LoVo (cell line): ENCODE measurements at places on chromosomes 6 and 20.

- no peak for DNase-seq
These were observed 112.4 kb downstream of the ARMC2 start for GRCh38 chr6:108960601-108961000.

- no peak for DNase-seq
These were observed 28.5 kb upstream of the GFOD1 start for GRCh38 chr6:13515912-13516311.

- no peak for DNase-seq
These were observed 135.4 kb downstream of the CDC5L start for GRCh38 chr6:44522871-44523270.

GRCh38 chr6:43671801-43672690 lies 15.5 kb downstream of the MRPS18A start:
- no peak for DNase-seq

GRCh38 chr6:125678601-125679000 lies 70.8 kb upstream of the HEY2 start:
- DNase-seq, result no peak

- no peak for DNase-seq
These were observed 515.5 kb downstream of the HACE1 start for GRCh38 chr6:104344223-104344622.

GRCh38 chr20:62776692-62777527 lies 19.4 kb upstream of the MRGBP start:
- peak; percentile 45 for DNase-seq

GRCh38 chr20:24995741-24996448 lies 3.3 kb upstream of the APMAP start:
- DNase-seq, result no peak

DNA sequence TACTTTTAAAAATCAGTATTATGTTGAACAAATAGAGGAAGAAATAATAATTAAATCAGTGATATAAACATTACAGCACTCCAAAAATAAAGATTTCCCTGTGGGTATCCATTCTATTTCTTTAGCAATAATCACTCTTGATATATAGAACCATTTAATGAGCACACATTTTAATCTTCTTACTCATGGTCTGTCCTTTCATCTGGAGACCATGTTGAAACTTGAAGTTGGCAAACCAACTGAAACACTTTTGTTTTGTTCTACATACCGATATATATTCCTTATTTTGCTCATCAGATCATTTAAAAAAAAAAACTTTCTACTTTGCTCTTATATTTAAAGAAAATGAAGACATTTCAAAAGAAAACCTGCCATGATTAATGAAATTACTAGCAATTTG lies 13.4 kb downstream of the C6orf58 start:
- DNase-seq, result no peak

GRCh38 chr6:166194914-166195859 lies 27.5 kb upstream of the TBXT start:
- no peak for DNase-seq

DNA sequence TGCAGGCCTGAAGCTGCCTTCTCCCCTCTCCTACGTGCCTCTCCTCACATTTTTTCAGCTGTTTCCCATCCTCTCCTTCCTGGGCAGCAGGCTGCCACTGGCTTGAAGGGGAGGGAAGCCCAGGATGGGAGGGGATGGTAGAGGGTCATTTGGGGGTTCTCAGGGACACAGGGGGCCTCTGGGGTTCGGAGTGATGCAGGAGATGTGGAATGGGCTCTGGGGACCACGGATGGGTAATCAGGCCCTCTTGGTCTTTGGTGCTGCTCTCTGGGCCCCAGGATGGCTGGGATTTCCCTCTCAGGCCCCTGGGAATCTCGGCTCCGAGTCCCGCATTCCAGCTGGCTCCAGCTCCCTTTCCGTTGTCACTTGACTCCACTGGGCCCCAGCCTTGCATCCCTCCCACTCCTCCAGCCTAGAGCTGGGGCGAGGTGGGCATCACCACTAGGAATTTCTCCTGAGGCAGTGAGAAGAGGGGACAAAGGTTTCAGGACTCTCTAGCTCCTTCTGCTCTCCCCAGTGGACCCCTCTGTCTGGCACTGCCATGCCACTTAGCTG lies 2.0 kb upstream of the DDR1 start:
- DNase-seq, result no peak

GRCh38 chr20:39429726-39430125 lies 467.6 kb downstream of the DHX35 start:
- no peak for DNase-seq

DNA sequence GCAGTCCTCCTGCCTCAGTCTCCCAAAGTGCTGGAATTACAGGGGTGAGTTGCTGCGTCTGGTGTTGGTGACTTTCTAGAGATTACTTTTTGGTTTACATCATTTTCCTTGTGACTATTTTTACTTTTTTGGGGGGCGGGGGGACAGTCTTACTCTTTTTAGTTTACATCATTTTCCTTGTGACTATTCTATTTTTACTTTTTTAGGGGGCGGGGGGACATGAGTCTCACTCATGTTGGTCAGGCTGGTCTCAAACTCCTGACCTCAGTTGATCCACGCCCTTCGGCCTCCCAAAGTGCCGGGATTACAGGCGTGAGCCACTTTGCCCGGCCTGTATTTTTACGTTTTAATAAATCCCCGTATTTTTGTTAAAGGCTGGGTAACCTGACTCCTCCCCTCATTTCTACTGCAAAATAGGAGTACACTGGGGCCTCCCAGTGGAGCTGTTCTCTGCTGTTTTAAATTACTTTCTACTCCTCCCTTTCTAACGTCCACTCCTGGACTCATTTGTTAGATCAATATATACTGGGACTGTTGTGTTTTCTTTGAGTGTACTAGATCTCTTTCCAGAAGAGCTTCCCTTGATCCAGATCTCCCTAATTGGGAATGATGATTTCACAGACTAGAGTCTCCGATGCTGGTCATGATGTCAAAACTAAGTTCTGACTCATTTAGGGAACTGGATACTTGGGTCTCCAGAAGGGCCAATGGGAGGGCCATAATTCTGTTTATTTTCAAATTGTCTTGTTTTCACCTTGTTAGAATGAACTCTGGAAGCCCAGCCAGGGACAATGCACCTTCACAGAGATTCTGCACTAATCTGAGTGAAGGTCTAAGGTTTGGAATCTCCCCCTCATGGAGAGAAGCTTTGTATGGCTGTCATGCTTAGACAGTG lies 9.2 kb downstream of the HSPA1B start:
- DNase-seq, result no peak

GRCh38 chr6:156982168-156982567 lies 205.0 kb downstream of the ARID1B start:
- no peak for DNase-seq

GRCh38 chr6:90413396-90413795 lies 116.8 kb upstream of the BACH2 start:
- DNase-seq, result no peak

- DNase-seq, result no peak
These were observed 25.2 kb upstream of the FERMT1 start for GRCh38 chr20:6148073-6148472.

- DNase-seq, result no peak
These were observed 40.4 kb upstream of the POPDC3 start for GRCh38 chr6:105220186-105220585.

- no peak for DNase-seq
These were observed 268.9 kb downstream of the PREX1 start for GRCh38 chr20:48558906-48559305.

DNA sequence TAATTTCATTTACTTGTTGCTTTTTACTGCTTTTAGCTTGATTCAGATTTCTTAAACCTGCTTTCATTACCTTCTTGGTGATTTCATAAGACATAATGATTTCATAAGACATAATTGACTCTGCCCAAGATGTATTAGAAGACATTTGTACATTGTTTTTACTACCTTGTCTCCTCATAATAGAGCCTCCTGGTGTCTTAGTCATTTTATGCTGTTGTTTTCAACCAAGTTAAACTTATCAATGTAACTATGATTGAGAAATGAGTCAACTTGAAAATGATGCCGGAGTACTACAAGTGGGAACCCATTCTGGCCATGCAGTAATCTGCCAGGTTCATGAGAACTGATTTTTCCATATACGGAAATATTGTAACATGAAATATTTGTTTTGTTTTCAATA lies 573.6 kb downstream of the MMUT start:
- DNase-seq, result no peak

- DNase-seq, result no peak
These were observed 33.1 kb downstream of the CDS2 start for GRCh38 chr20:5159928-5160327.

GRCh38 chr6:119234457-119234856 lies 115.1 kb downstream of the MAN1A1 start:
- no peak for DNase-seq

GRCh38 chr20:32301719-32302506 lies 24.5 kb downstream of the KIF3B start:
- no peak for DNase-seq

DNA sequence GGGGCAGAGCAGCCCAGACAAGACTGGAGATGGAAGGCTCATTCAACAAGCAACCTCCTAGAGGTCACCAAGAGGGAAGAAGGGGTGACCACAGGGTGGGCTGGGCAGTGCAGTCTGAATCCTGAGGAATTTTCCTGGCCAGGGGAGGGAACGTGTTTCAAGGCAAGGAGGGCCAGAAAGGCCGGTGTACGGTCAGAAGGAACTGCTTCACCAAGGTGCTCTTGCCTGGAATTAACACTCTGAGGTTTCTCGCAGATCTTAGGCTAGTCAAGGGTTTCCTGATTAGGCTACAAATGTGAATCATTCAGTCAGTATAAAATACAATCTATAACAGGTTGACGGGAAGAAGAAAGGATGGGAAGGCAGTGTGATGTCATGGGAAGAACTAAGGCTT lies 199.3 kb downstream of the LRFN2 start:
- DNase-seq, result no peak

DNA sequence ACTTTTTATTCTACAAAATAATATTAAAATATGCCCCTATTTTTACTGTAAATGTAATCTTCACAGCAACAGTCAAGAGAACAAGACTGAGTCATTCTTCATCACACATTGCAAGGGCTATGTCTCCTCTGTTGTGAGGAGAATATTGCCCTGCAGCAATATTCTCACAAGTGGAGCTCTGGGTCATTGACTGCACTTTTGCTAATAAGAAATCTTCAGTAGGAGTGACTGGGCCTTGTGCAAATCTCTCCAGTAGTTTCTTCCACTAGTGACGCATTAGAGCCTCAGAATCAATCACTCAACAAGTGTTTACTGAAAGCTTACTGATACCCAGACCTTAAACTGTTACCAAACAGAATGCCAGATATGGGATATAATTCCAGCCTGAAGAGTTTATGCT lies 49.1 kb downstream of the LAMA2 start:
- no peak for DNase-seq

- no peak for DNase-seq
These were observed 68.8 kb downstream of the CLIC5 start for GRCh38 chr6:45946887-45947286.

DNA sequence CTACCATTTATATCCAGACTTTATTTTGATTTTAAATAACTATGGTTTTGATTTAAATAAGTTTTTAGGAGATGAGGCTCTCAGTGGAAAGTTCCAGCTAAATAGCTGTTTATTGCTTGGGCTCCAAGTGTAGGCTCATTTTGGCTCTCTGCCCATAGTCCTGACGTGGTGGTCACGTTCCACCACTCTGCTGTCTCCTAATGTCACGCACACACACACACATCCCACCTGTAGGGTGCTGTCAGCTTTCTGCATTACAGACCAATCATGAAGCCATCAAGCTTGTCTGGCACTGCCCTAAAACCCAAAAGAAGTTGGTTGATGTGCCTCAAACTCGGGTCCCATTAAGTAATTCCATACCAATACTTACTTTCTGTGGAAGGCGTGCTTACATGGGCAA lies 45.4 kb downstream of the PANK2 start:
- DNase-seq, result no peak

GRCh38 chr6:156344491-156344890 lies 432.7 kb upstream of the ARID1B start:
- DNase-seq, result no peak

GRCh38 chr6:155436981-155437749 lies 18.5 kb downstream of the NOX3 start:
- DNase-seq, result no peak

GRCh38 chr6:30985490-30985889 lies 2.0 kb downstream of the MUC21 start:
- no peak for DNase-seq

DNA sequence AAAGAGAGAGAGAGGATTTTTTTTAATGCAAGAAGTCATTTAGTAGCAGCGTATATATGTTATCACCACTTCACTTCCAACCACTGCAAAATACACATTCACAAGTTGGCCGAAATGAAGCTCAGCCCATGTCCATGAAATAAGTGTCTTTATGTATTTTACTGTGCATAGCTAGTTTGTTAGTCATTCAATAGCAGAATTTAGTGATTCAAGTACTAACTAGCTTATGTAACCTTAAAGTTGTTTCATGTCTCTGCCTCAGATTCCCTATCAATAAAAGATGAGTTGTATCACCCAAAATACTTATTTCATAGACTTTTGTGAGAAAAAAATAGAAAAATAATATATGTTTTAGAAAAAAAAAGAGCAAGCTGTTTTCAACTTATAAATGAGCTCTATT lies 153.7 kb upstream of the PRDM1 start:
- no peak for DNase-seq

- DNase-seq, result no peak
These were observed 1279.5 kb upstream of the CITED2 start for GRCh38 chr6:140653972-140654371.
